BJ (cell line): ENCODE measurements at places on chromosomes 3 and 15. TPM values are rescaled to one million over a fixed set of nuclear protein-coding genes. Genes with fewer than 3 reads are reported as not detected.

Gene ULK3
- polyA plus RNA-seq, result 18.4 and 20.1 TPM in 2 replicates

GRCh38 chr15:46151786-46152185, 517.0 kb downstream of the SQOR start:
- no peak for DNase-seq

- DNase-seq, result no peak
Measured at GRCh38 chr3:156576651-156577348, 21.9 kb upstream of the SSR3 start.

GRCh38 chr15:64246364-64247189, 83.8 kb upstream of the PPIB start:
- DNase-seq, result no peak

DNA sequence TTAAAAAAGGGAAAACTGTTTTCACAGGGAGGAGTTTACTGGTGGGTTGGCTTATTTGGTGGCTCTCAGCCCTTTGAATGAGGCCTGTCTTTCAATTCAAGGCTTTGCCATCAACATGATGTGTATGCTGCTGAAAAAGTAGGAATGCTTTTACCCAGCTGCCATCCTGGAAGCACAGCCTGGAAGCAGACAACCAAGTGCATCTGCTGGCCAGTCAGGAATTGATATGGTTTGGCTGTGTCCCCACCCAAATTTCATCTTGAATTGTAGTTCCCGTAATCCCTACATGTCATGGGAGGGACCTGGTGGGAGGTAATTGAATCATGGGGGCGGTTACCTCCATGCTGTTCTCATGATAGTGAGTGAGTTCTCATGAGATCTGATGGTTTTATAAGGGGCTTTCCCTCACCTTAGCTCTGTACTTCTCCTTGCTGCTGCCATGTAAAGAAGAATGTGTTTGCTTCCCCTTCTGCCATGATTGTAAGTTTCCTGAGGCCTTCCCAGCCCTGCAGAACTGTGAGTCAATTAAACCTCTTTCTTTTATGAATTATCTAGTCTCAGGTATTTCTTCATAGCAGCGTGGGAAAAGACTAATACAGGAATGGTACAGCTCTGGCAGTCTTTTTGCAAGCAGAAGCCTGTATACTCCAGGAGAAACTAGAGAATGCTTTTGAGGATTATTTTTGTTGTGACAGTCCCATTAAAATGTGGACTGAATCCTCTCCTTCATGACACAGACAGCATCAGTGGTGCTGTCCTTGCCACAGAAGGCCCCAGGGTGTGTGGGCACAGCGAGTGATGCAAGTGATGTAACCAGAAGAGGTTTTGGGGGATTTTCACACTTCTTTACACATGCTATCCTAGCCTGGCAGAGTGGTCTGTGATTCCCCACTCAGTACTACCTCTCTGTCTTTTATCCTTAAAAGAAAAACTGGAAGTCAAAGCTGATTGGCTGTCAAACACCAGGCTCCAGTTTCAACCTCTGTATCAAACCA, 20.0 kb downstream of the PLCL2 start:
- DNase-seq, result no peak
